Hematopoietic multipotent progenitor cell treated with erythropoietin and hydrocortisone succinate and interleukin-3 and kit ligand, for 17 days (in vitro differentiated cells): ENCODE measurements at places on chromosomes 5 and 9.

DNA sequence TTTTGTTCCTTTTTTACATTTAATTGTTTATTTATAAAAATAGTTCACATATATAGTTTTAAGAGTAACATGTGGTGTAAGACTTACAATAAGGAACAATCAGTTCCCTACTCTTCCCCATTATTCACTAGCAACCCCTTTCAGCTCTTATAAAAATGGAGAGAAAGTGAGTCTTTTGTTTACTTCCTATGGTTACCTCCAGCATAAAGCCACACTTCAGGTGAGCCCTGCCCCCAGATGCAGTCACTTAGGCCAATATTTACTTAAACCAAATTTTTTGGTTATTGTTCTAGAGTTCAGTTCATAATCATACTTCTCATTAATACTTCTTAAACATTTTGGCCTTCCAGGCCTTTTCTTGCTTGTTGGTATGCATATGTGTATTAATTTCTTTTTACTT, 33.7 kb downstream of the UBE2R2 start:
- no peak for DNase-seq

DNA sequence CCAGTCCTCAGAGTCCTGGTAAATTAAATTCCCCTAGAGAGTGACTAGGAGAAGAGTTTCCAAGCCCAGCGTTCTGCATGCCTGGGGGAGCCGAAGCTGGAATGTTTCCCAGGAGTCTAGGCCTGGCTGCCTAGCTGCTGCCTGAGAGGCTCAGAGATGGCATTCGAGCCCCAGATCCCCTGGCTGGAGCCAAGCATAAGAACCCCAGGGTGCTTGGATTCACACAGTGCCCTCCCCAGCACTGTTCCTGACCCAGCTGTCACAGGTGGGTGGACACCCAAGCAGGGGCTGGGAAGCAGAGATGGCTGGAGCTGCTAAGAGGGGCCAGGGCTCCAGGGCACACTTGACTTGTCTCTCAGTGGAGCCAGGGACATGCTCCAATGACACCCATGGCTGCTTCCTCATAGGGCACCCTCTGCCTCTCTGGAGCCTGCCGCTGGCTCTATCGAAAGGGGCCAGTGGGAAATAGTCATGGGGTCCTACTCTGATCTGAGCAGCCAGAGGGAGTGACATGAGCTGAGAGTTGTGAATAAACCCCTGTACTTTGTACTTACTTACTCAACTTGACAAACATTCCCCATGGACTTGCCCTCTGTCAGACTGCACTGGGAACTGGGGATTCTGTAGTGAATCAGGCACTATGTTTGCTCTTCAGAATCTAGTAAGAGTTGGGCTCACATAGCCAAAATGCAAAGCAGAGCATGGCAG, 62.6 kb upstream of the XPA start:
- DNase-seq, result no peak

DNA sequence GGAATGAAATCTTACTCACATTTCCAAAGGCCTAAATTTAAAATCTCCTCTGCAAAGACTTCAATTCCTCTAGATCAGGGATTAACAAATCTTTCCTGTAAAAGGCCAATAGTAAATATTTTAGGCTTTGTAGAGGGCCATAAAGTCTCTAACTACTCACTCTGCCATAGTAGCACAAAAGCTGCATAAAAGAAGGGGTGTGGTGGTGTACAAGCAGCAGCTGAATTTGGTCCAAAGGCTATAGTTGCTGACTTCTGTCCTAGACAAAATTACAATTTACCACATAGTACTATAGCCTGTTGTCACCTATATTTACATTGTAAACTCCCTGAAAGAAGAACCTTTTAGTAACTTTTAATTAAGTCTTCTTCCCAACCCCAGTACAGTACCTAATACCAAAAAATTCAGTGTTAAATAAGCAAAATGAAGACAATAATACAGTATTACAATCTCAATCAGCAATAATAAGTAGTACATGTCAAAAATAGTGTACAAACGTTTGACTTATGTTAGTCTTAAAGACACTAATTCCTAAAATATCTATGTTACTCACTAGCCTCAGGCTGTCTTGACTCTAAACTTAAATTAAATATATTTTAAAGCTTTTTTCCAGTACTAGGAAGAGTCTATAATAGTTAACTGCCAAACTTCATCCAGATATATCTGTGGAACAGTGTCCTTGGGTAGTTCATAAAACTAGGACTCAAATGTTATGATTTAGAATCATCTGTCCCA, 6.9 kb downstream of the CETN3 start:
- DNase-seq, result no peak

GRCh38 chr9:124551472-124552272, 44.5 kb upstream of the NR5A1 start:
- no peak for DNase-seq

DNA sequence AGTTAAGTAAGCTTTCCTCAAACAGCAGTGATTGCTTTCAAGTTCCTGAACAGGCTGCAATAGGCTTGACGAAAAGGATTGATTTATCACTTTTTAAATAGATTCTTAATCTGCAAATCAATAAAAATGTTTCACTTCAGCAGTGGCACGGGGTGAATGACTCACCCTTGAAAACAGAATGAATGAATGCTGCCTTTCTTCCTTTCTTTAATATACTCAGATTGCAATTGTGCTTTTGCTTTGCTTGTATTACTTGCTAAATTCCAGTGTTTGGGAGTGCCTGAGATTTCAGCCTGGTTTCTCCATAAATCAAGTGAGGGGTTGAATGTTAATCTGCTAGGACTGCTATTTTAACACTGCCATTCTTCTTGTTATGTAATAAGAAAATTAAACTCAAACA, 1293.8 kb downstream of the PTPRD start:
- DNase-seq, result no peak

DNA sequence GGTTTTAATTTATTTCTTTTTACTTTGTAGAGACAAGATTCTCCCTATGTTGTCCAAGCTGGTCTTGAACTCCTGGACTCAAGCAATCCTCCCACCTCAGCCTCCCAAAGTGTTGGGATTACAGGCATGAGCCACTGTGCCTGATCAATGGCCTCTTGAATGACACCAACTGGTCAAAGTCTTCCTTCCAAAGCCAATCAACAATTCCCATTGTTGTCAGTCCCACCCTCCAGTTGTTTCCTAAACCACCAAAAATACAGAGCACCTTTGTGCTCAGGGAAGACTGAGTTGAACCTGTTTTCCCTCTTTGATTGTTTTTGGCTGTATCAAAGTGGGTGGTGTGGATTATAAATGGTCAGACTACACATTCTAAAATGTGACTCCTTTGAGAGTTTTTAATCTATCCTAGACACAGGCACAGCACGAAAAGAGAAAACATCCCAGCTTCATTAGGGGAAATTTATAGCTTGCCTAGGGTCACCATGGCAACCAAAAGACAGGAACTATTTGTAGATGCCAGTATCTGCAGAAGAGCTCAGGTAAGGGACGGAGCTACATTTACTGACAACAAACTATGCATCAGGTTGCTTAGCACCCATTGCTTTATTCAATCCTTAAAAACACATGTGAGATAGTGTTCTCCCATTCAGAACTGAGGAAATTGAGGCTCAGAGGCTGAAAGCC, 27.6 kb upstream of the ATP6V1G1 start:
- DNase-seq, result no peak

DNA sequence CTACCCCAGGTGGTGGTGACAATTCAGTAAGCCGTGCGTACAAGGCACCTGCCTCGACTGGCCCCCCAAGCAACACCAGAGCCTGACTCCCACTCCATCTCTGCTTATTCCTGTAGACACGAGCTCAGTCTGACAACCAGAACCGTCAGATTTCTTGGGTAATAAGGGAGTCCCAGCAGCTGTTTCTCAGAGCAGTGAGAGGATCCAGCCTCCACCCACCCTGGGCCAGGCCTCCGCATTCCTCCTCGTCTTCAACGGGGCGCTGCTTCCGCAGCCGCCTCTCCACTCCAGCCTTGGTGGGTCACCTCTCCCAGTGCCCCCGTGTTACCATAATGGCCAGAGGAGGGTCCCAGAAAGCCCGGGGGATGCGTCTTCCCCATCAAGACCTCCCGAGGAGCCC, 27.7 kb upstream of the GFPT2 start:
- DNase-seq, result no peak

DNA sequence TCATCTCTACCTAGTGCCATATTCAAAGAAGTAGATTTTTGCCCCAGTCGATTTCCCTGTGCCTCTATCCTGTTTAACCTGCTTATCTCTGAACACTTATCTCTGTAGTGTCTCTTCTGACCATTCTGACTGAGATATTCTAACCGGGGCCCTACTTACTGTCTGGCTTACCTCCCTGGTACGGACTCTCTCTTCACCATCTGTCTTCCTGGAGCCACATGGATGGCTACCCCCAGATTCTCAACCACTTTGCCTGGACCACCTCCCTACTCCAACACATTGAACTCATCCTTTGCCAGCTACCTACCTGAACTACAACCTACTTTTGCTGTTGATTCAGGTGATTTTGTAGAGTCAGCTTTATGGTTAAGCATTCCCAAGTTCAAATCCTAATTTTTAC, 397.4 kb upstream of the SLC24A2 start:
- DNase-seq, result no peak

- DNase-seq, result no peak
Measured at GRCh38 chr9:108836781-108837180, 19.0 kb downstream of the ACTL7B start.

- DNase-seq, result no peak
Measured at GRCh38 chr9:114855488-114855887, 49.6 kb upstream of the TNFSF15 start.

GRCh38 chr9:87653941-87654340, 72.0 kb upstream of the CTSL start:
- DNase-seq, result no peak

GRCh38 chr9:123742009-123742767, 187.7 kb downstream of the DENND1A start:
- no peak for DNase-seq

DNA sequence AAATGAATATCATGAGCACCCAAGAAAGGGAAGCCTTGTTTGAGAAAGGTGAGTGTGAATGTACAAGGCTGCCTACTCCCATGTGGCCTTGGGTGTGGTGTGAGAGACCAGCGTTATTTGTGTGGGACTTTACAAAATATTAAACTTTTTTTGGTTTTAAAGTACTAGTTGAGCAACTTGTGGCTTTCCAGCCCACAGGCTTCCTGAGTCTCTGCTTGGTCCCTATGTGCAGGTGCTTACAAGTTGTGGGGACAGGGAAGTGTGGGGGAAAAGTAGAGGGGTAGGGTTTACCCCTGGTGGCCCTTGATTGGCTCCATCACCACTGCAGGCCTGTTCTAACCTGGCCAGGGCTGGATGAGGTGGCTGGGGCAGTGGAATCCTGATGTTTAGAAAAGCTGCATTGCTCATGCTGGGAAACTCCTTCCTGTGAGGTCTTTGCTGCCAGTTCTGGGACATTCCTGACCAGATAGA, 19.7 kb downstream of the PTTG1 start:
- DNase-seq, result no peak

DNA sequence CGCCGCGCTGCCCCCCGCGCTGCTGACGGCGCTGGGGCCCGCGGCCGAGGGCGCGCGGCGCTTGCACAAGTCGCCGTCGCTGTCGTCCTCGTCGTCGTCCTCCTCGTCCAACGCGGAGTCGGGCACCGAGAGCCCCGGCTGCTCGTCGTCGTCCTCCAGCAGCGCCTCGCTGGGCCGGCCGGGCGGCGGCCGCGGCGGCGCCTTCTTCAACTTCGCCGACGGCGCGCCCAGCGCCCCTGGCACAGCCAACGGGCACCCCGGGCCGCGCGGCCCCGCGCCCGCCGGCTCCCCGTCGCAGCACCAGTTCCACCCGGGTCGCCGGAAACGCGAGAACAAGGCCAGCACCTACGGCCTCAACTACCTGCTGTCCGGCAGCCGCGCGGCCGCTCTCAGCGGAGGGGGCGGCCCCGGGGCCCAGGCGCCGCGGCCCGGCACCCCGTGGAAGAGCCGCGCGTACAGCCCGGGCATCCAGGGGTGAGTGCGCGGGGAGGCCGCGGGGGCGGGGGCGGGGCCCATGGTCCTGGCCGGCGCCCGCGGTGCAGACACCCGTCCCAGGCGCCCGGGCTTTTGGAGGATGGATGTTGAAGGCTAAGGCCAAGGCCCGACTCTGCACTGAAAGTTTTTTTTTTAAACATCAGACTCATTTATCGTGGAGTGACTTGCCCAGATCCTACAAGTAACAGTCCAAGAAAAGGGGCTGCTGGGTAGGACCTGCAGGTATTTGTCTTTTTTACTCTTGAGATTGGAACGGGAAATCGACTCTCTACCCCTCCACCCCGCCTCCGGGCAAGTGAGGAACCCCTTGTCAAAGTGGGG, 1.2 kb downstream of the TENT4A start:
- DNase-seq, result no peak

DNA sequence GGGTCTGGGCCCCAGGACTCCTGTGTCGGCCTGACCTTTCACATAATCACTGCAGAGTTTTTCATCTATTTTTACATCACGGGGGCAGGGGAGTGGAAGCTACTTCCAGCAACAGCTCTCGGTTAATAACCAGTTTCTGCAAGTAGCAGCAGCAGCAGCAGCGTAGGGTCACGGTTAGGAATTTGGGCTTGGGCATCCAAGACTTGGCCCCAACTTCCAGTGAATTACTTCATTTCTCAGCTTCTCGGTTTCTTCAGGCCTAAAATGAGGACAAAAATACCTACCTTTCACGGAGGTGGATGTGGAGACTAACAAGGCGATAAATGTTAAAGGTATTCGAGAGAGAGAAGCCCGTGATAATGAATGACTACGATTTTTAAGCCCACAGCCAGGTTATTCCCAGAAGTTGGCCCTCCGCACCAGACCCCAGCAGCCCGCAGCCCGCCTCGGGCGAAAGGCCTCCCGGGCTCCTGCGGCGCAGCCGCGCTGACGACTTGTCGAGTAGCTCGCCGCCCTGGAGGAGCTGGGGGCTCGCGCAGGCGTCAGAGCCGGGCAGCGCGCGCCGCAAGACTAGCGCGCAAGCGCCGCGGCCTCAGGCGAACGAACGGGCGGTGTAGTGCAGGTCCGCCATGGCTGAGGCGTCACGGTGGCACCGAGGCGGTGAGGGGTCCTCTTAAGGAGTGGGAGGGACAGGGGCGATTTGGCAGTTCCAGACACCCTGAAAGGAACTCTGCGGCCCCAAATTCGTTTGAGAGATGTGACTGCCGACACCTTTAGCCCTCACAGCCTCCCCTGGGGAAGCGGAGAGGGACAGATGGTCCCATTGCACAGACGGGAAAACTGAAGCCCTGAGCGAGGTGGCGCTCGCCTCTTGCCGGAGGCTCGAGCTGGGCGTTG, at the start of gene PKD2L2:
PKD2L2 (plus strand) TSS at position 595 of the 897 bp plus-strand sequence; CDS start at position 630, 35 bp downstream.
- DNase-seq, result peak; percentile 55

- DNase-seq, result no peak
Measured at GRCh38 chr9:4070266-4070665, 229.6 kb downstream of the GLIS3 start.

- no peak for DNase-seq
Measured at GRCh38 chr5:150397146-150397781, 15.4 kb downstream of the CD74 start.

GRCh38 chr5:109614301-109614700, 75.4 kb upstream of the MAN2A1 start:
- no peak for DNase-seq

GRCh38 chr5:115666023-115666422, 40.2 kb upstream of the TMED7 start:
- DNase-seq, result no peak

- no peak for DNase-seq
Measured at GRCh38 chr9:29816954-29817703, 2243.8 kb upstream of the C9orf72 start.
